NCI-H187 (cell line): ENCODE measurements at places on chromosomes 16 and 17.

DNA sequence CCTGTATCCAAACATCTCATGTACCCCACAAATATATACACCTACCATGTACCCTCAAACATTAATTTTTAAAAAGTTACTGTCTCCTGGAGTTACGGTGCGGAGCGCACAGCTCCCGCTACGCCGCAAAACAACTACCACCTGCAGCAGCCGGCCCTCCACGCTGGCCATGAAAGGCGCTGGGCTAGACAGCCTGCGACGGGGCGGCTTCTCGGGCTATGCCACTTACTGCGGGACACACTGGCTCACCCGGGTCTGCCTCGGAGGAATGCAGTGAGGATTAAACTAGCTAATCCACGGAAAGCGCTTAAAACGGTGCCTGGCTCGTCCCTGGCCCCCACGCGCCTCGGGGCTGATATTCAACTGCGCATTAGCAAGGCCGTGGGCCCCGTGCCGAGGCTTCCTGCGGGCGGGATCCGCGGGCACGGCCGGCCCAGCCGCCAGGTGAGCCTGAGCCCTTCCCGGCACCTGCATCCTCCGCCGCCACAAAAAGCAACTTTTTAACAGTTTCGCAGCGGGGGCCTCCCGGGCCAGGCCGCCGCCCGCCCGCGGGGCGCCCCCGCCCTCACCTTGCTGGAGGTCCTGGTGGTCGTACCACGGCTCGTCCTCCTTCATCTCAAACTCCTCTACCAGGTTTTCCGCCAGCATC lies 633 bp downstream of the CDR2 start:
- no peak for DNase-seq

DNA sequence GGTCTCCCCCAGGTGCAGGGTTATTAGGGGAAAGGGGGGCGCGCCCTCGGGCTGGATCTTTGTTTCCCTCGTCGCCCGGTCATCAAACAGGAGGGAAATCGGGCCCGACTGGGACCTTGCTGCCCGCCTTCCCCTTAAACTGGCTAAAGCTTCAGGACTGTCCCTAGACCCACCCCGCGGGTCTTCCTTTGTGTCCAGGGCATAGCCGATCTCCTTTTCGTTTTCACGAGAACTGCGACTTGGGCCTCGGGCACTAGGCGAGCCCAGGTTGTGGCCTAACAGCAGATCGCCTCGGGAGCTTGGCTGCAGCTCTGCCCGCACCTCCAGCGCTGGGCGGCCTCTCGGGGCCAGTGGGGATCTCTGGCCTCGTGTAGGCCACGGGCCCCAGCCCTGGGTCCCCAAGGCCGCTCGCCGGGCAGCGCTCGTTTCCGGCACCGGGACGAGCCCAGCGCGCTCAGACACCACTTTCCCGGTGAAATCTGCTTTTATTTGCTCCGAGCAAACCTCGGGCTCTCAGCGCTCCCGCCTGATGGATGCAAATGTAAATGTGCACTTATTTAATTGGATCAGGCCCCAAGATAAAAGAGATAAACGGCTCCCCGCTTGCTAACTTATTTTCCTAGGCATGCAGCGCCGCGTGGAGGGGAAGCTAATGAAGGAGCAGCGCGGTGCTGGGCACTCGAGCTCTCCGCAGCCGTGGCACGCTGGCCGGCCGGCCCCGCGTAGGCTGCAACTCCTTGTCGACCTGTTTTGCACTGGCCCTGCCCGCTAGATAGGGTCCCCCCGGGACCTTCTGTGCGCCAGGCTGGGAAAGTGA lies 7.8 kb downstream of the IRX5 start:
- DNase-seq, result no peak

DNA sequence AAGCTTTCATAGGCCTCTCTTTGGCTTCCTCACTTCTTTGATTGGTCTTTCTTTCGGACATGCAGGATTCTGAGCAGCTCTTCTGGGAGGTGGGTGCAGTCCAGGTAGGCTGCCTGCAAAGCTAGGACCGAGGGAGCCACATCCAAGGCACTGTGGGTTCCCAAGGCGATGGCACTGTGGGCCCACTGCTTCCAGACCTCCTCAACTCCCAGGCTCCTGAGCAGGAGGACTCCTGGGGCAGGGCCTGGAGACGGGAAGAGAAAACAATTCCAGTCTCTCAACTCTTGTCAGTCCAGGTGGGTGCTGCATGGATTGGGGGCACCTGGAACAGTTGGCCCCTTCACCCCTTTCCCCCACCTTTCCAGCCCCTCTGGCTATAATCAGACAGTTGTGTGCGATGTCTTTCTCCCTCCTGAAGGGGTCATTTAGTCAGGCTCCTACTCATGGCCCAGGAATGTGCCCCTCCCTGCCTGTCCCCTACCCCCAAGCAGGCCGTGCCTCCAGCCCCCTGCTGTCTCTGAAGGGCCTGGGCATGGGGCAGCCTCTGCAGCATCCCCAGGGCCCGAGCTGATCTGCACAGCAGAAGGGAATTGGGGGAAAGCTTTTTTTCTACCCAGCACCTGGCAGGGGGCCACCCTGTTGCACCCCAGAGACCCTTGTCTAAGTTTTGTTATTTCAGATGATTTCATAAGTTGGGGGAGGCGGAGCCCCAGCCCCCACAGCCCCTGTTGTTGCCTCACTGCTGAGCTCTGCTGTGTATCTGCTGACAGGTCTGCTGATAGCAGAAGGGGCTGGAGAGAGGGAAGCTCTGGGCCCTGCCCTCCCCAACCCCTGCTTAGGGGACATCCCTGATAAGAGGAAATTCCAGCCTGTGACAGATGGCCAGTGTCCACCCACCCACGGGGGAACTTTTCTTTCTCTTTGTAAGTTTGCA lies 330.3 kb downstream of the SEC14L1 start:
- no peak for DNase-seq

DNA sequence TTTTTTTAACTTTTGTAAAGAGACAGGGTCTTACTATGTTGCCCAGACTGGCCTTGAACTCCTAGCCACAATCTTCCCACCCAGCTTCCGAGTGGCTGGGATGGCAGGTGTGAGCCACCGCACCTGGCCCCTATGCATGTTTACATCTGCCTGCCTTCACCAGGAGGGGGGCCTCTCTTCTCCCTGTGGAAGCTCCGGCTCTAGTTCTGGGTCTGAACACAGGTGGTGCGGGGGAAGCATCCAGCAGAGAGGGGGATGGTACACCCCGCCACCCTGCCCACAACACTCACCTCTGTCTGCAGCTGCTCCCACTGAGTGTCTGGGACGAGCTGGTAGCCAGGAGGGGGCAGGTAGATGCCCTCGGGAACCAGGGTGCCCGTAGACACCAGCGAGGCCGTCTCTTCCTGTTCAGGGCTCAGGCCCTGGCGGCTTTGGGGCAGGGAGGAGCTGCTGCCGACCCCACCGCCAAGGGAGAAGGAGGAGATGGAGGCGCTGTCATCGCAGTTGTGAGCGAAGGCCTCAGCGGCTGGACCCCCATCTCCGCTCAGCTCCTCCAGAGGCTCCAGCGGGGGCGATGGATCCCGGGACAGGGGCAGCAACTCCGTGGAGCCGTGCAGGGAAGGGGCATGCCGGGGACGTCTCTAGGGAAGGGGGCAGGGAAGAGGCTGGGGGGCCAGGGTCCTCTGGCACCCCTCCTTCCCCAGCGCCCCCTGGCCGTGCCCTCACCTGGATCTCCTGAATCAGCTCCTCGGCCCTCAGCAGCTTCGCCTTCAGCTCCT lies 10.9 kb downstream of the RABEP2 start:
- no peak for DNase-seq

DNA sequence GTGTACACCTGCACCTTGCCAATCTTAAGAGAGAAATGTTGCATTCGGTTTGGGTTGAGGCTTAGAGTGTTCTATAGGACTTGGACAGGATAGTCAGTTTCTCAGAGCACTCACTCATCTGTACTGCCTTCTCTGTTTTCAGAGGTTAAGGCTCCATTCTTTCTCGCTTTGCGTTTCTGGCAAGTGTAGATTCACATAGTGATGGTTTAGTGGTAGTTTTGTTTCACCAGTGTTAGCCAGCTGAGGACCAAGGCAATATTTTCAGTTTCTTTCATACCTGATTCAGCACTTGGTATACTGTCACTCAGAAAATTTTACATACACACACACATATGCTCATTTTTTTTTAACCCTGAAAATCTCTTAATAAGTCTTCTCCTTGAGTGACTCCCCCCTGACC lies 1.3 kb downstream of the ATXN1L start:
- DNase-seq, result no peak

- DNase-seq, result no peak
Measured at GRCh38 chr17:47057830-47058229, 78.8 kb upstream of the RPRML start.

- DNase-seq, result no peak
Measured at GRCh38 chr17:49890077-49890821, 42.4 kb upstream of the TAC4 start.

GRCh38 chr16:48276102-48276501 lies 28.8 kb upstream of the ABCC11 start:
- DNase-seq, result no peak

DNA sequence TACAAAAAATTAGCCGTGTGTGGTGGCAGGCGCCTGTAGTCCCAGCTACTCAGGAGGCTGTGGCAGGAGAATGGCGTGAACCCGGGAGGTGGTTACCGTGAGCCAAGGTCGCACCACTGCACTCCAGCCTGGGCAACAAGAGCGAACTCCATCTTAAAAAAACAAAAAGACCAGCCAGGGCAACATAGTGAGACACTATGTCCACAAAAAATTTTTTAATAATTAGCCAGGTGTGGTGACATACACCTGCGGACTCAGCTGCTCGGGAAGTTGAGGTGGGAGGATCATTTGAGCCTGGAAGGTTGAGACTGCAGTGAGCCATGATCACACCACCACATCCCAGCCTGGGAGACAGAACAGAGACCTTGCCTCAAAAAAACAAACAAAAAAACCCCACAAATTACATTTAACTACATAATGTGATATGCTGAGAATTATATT lies 29.1 kb downstream of the FANCA start:
- DNase-seq, result no peak

DNA sequence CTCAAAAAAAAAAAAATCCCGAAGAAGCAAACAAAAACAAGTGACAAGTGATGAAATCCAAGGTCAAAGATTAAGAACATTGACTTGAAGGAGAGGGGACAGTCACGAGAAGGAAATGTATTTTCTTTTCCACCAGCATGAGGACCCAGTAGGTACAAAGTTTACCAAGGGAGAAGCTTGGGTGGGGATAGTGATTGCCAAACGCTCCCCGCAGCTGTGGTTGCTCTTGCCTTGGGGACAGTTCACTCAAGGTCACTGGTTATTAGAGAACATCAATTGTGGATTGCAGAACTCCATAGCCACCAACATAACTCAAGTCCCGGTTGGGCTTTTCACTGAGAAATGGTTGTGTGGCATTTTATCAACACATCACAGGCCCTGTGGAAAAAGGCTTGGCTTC lies 27.0 kb downstream of the RSL1D1 start:
- no peak for DNase-seq

DNA sequence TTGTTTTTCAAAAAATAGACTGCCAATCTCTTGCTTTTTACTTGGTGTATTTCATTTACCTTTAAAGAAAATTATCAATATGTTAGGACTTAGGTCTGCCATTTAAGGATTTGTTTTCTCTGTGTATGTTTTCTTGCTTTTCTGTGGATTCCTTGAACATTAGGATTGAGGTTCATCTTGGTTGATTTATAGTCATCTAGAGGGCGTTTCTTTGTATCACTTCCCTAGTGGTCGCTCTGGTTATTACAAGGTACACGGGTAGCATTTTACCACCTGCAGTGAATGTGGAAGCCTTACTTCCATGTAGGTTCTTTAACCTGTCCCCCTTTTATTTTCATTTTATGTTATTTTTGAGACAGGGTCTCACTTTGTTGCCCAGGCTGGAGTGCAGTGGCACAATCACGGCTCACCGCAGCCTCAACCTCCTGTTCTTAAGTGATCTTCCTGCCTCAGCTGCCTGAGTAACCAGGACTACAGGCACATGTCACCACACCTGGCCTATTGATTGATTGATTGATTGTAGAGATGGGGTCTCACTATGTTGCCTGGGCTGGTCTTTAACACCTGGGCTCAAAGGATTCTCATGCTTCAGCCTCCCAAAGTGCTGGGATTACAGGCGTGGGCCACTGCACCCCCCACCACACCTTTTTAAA lies 35.2 kb upstream of the CBX4 start:
- no peak for DNase-seq

- no peak for DNase-seq
Measured at GRCh38 chr17:74635418-74635817, 11.9 kb upstream of the CD300E start.

DNA sequence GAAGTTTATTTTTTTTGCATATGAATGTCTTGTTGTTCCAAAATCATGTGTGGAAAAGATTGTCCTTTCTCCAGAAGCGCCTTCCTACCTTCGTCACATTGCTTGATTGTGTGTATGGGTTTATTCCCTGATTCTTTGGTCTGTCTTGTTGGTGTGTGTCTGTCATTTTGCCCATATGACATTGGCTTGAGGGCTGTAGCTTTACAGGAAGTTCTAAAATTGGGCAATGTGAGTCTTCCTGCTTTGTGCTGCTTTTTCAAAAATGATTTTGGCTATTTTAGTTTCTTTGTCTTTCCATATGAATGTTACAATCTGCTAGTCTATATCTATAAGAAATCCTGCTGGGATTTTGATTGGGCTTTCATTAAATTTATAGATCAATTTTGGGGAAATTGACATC lies 217.2 kb downstream of the SNX29 start:
- no peak for DNase-seq

- DNase-seq, result no peak
Measured at GRCh38 chr16:79777679-79778078, 177.1 kb upstream of the MAF start.

DNA sequence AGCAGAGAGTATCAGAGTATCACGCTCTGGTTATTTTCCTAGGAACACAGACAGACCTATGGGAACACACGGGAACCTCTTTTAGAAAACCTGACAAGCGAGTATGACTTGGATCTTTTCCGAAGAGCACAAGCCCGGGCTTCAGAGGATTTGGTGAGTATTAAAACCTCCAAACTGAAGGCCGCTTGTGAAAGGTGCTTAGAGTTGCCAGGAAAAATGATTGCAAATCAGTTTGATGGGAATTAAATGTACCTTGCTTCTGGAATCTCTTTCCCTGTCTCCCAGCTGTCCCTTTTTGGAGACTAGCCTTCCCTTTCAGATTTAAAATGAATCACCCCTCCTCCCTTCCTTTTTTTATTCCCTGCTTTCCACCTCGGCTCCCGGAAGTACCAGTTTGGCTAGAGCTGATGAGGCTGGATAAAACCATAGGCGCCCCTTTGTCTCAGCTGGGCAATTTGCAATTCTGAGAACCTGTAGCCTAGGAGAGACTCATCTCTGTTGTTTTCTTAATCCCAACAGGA lies 27.3 kb downstream of the KAT7 start:
- DNase-seq, result no peak

GRCh38 chr17:38605411-38605840 lies 326 bp downstream of the SRCIN1 start:
- DNase-seq, result no peak

- no peak for DNase-seq
Measured at GRCh38 chr17:12078791-12079190, 58.1 kb downstream of the MAP2K4 start.

GRCh38 chr16:22307838-22308237 lies 10.6 kb downstream of the POLR3E start:
- no peak for DNase-seq
